Cortex of kidney (tissue), 1 donor: ENCODE measurements at places on chromosomes 5 and 9.

DNA sequence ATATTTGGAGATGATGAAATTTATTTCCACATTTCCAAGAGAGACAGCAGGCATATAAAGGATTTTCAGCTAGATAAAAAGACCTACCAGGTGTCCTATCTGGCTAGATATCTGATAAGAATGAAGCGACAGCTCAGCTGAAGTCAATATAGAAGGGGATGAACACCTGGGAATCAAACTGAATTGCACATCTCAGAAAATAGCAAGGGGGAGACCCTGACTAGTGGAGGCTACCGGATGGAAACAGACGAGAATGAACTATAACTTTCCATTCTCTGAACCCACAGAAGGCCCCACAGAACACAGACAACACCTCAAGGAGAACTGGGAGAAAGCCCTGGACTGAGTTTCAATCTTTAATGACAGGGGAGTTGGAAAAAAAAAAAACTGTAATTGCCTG is 51.1 kb downstream of the CPLANE1 start:
- no peak for DNase-seq

DNA sequence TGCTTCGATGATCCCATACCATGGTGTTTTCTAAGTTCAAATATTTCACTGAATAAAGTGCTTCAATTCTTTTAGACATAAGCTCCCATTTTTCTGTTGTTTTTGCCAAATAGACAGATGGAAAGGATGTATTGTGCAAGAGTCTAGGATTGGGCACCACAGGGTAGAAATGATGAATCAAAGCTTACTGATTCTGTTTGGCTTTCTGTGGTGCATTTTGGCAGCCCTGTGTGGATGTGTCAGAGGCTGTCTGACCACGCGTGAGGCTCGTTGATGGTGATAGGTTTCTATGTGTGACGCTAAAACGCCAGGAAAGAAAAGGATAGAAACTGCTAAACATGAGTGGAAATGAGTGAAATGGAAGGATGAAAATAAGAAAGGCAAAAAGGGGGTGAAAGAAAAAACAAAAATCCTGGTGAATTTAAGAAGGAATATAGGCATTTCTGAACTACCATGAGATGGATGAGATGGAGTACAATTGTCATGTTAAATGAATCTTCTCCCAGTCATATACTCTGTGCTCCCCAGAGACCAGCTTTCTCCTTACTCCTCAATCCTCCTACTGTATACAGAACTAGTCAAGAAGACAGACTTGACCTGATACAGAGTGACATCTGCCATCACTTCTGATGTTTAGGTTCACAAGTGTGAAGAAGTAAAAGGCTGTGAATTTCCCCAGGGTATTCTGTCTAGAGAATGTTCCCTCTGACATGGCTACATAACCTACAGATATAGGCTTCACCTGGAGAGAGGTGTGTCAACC is 54.4 kb downstream of the ANKH start:
- no peak for DNase-seq

- no peak for DNase-seq
Observed at GRCh38 chr5:54570916-54571315, 53.4 kb downstream of the SNX18 start.

- DNase-seq, result no peak
Observed at GRCh38 chr9:96062031-96062430, 186.5 kb downstream of the ERCC6L2 start.

DNA sequence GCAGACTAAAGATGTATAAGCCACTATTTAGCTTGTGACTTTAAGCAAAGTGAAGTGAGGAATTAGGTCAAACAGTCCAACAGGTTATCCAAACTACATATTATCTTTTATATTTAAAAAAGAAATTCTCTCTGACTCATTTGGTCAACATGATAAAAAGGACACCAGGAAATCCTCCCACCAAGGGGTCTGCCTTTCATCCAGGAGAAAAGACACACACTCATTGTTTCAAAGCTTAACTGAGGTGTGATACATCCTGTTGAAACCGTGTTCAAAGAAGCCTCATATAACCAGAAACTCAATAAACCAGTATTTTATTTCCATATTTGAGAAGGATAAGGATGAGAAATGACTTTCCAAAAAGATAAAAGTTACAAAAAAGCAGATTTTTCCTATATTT is 417.1 kb downstream of the HCN1 start:
- DNase-seq, result no peak

GRCh38 chr5:113340537-113340936 is 94.3 kb downstream of the TSSK1B start:
- no peak for DNase-seq

DNA sequence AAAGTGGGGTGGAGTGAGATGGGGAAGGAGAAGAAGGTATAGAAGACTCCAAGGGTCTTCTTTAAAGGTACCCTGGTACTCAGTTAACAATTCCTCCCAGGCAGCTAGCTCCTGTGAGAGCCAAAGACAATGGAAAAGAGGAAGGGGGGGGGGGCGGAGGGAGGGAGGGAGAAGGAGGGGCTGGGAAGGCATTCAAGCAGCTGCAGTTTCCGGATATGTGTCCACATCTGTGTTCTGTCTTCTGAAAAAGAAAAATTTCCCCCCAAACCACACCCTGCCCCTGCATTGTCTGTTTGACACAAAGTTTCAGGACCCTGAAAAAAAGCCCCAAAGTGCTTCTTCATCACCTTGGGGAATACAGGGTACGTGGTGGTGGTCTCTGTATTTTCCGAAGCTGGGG is 11.1 kb downstream of the SPRY4 start:
- DNase-seq, result no peak

- no peak for DNase-seq
Observed at GRCh38 chr9:68648971-68649370, 56.1 kb upstream of the PIP5K1B start.

GRCh38 chr9:115411516-115411915 is 293.6 kb upstream of the TNC start:
- no peak for DNase-seq

DNA sequence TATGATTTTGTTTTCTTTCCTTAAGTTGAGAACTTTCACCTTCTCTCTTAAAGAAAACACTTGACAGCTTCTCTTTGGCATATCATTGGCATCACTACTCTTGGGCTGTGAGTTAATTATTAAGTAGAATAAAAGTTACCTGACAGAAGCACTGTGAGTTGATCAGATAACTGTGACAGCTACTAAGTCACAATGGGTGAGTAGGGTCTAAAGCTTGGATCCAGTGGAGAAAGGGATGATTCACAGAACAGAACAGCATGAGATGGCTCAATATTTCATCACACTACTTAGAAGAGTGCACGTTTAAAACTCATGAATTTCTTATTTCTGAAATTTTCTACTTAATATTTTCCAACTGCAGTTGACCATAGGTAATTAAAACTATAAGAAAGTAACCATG is 268.5 kb upstream of the NMUR2 start:
- DNase-seq, result no peak

GRCh38 chr5:127744241-127744640 is 41.0 kb downstream of the CCDC192 start:
- no peak for DNase-seq

GRCh38 chr9:14207352-14207995 is 106.5 kb downstream of the NFIB start:
- DNase-seq, result no peak

DNA sequence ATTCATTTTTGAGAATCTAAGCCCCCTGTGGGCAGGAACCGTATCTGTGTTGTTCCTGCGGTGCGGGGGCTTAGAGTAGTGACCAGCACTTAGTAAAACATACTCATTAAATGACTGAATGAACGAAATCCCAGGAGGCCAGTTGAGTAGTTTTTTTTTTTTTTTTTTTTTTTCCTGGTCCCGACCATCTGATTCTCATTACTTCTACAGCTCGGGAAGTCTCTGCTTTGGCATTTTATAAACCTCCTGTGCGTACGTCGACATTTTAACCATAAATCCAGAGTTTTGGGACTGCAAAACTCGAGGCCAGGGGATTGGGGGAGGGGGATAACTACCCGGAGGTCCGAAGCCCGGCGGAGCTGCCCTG is 31.5 kb upstream of the SPRY4 start:
- no peak for DNase-seq

- DNase-seq, result no peak
Observed at GRCh38 chr5:39518516-39518915, 93.7 kb upstream of the DAB2 start.

- DNase-seq, result no peak
Observed at GRCh38 chr5:170353011-170353761, 36.0 kb downstream of the KCNMB1 start.

GRCh38 chr5:52837068-52837467 is 49.4 kb downstream of the ITGA1 start:
- DNase-seq, result no peak

DNA sequence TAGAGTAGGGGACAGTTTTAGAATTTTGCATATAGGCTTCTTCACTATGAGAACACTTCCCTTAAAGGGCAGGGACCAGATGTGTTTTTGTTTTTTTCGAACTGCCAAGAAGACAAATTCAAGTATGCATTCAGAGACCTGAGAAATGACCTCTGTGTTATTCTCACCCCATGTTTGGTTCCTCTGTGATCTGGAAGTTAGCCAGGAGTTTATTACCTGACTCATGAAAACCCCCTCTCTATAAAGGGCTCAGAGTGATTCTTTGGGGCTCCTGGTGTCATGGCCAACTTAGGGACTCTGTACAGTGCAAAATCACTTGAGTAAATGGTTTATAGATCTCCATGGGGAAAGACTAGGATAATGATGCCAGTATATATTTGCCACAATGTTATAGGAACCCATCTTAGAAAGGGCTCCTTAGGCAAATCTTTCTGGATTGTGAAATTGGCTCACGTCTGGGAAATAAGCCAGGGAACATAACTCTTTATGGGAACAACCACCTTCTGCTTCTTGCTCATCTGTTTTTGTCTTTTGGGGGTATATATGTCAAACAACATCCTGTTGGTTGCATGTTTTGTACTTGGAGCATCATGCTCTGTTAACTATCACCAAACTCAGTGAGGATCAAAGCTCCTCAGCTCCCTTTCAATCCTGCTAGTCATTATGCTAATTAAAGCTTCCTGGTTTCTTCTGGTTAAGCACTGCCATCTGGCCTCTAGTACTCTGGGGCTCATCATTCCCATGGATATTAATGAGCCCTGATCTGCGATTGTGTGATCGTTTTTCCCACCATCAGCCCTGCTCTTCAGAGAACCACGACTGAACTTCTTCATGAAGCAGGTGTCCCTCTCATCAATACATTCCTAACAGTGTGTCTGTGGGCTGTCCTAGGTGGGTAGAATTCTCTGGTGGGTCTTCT is 173.4 kb upstream of the CDH12 start:
- DNase-seq, result no peak

DNA sequence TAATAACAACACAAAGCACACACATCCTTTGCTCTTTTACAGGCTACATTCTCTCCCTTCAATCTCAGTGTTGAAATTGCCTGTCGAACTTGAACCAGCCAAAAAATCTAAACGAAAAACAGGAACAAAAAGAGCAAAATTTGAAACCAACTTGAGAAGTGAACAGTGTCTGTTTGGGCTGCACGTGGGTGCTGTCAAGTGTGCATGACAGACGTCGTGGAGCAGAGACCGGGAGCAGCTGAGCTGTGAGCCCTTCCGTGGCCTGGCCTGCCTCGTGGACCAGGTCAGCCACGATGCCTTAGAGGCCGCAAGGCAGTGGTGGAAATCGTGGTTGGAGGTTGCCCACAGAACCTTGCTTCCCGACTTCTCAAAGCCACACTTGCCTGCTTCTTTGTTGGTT is 34.8 kb upstream of the DENND1A start:
- DNase-seq, result no peak

DNA sequence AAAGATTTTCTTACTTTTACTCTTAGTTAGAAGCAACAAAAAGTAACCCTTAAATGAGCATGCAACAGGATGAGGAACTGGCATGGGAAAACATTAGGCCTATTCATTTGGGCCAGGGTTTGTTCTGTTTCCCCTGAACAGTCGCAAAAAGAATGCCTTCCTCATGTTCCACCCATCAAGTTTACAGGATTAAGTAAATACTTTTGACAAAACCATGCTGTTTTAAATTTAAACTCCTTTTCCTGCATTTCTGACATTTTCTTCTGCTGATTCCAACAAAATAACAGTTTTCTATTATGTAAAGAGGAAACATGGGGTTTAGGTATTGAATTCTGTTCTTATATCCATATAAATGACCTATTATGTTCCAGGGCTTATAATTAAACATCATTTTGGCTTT is 236.6 kb upstream of the ACTBL2 start:
- DNase-seq, result no peak

- DNase-seq, result no peak
Observed at GRCh38 chr5:102341681-102342288, 45.7 kb upstream of the SLCO4C1 start.

DNA sequence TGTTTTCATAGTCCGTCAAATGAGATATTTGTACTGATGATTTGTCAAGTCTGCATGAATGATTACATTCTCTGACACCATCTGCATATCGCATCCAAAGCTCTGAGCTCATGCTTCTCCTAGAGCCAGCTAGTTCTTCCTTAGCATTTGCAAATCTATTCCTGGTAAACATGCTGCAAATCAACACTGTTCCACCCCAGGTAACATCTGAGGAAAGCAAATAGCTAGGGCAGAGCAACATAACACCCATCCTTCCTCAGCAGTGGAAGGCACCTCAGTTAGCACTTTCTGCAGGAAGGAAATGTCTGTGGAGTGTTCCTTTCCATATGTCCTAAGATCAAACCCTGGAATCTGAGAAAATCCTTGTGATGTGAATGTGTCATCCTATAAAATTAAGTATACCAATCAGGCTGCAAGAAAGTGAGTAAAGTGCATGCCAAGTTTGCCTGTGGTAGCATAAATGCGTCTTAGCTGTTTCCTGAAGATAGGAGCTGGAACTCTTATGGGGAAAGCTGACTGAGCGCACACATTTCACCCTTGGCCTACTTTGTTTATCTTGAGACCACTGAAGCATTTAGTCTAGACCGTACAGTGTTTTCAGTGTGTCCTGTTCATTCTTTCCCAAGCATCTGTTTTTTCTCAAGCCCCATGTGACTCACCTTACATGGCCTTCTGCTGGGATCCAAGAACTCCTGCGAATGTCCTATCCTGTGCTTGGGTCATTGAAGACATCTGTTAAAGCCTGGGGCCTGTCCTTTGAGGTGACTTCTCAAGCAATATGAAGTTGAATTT is 50.9 kb upstream of the STARD4 start:
- no peak for DNase-seq

DNA sequence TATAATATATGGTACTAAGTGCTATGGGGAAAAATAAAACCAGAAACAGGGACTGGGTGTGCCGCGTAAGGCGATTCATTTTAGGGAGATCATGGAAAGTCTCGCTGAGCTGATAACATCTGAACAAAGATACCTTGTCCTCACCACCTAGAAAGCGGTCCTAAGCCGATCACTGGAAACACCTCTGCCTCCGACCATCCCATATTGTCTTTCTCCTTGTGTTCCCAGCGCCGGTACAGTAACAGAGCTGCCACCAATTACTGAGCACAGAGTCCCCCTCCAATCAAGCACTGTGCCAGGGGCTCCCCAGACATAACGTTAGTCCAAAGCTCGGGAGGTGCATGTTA is 704 bp downstream of the CCDC112 start:
- no peak for DNase-seq
